ENCODE measurements at places on chromosomes 5 and 9.

DNA sequence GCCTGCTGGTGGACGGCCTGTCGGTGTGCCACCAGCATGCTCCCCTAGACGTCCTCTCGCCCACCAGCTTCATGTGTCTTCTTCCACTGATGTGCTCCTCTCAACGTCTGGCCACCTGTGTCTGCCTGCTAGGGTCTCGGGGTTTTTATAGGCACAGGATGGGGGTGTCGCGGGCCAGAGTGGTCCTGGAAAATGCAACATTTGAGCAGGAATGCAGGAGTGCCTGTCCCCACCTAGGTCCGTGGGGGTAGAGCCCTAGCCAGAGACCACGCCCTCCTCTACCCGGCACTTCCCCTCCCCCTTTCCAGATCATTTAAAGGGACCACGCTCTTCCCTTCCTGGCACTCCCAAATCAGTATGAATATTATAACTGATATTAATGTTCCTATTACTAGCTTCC lies 48.0 kb upstream of the OSMR start:
- no peak for DNase-seq

GRCh38 chr5:148364343-148364742 lies 19.4 kb upstream of the FBXO38 start:
- DNase-seq: no peak

DNA sequence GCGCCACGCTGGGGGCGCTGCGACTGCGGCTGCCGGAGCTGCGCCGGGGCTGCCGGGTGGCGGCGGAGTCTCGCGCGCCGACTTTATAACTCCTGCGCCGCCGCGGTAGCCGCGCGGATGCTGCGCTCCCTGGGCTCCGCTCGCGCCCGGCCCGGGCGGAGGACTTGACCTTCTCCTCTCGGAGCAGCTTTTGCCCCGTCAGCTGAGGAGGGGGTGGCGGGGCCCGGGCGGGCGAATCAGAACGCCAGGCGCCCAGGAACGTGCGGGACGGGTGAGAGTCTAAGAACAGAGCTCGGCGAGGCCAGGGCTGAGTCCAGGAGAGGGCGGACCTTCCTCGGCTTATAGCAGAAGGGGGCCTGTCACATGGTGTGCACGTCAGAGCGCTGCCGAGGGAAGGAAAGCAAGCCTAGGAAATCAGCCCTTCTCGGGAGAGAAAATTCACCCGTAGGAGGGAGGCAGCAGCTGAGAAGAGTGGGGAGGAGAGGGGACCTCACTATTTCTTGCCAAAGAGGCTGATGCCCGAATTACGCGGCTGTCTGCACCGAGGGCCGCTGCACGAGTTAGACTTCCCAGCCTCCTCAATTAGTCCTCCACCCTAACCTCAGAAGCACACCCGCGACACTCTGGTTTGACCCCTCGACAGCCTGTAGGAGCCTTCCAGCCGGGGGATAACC lies at the start of gene FOXD1:
TSS of gene FOXD1 (minus strand) at position 315 of the 674 bp plus-strand sequence. CDS start 415 bp downstream, outside the sequence.
- DNase-seq: peak; percentile 69

DNA sequence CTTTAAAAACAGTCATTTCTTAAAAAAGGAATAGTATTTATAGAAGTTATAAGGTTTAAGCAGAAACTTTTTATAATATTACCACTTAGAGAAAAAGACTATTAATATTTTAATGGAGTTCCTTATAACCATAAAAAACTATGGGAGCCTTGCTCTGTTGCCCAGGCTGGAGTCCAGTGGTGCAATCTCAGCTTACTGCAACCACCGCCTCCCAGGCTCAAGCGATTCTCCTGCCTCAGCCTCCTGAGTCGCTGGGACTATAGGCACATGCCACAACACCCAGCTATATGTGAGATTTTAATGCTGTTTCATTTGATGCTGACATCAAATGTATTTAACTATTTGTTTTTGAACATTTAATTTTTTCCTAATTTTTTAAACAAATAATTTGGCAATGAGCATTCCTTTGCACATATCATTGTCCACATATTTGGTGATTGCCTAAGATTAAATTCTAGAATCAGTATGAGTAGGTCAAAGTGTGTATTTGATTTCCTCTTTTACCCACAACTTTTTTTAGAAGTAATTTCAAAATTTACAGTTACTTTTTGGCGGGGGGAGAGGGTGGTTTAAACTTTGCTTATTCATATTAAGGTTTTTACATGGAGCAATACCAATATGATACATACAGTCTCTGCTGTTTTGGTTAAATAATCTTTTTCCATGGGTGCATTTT lies 235.5 kb downstream of the ARHGEF28 start:
- no peak for DNase-seq

GRCh38 chr9:99660191-99660636 lies 161.5 kb upstream of the NR4A3 start:
- no peak for DNase-seq

- DNase-seq: no peak
Measured at GRCh38 chr5:78577071-78577807, 71.3 kb downstream of the LHFPL2 start.

- DNase-seq: no peak
Measured at GRCh38 chr5:3252235-3252634, 343.4 kb upstream of the IRX1 start.

DNA sequence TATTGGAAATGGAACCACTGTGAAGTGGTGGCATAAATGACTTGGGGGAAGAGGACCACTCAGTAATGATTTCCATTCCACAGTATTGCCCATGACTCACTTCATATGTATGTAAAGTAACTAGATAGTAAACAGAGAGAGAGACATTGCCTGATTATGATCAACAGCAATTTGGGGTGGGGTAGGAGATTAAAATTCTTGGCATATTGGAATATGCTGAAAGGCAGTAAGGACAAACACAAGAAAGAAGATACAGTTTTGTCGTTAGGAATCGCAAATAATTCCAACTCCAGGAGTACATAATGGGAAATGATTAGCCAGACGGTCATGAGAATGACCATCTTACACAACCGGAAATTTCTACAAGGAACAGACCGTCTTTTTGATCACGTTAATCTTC lies 1.5 kb upstream of the HMGCS1 start:
- no peak for DNase-seq

DNA sequence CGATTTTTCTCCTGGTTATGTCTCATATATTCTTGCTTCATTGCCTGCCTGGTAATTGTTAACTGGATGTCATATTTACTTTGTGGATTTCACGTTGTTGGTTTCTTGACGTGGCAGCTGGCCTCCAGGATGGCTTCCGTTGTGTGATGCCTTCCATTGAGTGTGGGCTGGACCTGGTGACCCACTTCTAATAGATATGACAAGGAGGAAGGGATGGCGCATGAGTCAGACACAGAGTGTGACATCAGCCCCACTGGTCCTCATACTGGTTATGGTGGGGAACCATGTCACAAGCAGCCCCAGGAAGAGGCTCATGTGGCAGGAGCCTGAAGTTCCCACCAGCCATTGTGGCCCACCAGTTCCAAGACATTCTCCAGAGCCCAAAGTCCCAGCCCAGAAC lies 6.4 kb upstream of the PAEP start:
- DNase-seq: no peak

DNA sequence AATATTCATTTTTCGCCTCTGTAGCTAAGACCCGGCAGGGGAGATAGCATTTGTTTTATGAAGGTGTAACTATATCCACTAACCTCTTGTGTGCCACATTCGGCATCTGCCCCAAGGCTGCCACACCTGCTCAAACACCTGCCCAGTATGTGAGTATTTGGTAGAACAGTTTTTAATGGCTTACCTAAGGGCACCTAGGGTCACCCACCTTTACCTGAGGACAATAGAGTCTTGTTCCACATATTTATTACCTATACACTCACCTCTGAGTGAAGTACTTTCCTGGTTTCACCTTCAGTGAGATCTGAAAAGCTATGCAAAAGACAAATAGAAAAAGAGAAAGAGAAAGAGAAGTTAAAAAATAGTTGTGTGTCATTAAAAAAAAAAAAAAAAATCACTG lies 68.0 kb upstream of the PIP5K1B start:
- no peak for DNase-seq

DNA sequence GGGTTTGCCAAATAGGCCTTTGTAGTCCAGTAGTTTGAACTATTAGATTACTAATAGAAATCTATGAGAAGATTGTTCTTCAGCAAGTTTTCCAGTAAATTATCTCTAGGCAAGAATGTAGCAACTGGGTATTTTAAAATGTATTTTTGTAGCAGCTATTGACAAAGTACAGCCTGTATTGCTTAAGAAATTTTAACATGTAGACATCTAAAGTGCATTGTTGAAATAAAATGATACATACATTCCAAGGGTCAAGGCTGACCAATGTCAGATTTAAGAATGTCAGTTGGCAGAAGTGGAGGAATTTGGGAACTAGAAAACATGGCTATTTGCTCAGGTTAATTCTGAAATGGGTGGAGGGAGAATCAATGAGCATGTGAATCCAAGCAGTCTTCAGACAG lies 57.5 kb upstream of the ZSWIM6 start:
- DNase-seq: no peak

- DNase-seq: no peak
Measured at GRCh38 chr9:98380065-98380681, 124.7 kb upstream of the TBC1D2 start.

GRCh38 chr9:105299190-105299854 lies 54.9 kb downstream of the SLC44A1 start:
- DNase-seq: peak; percentile 33

DNA sequence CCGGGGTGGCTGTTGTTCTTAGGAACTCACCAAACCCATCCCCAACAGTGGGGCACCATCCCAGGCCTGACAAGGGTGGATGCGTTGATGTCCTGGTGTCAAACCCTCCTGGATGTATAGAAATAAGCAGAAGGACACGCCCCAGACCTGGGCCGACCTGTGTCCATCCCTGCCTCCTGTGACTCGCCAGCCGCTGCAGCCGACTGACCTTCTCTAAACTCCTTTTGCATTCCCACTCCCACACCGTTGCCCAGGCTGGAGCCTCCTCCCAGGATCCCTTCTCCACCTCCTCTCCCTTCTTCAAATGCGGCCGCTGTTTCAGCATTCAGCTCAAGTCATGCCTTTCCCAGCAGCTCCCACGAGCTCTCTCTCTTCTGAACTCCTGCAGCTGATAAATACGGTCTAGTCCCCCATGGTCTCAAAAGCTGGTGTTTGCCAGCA lies 213.2 kb upstream of the IER5L start:
- DNase-seq: no peak

DNA sequence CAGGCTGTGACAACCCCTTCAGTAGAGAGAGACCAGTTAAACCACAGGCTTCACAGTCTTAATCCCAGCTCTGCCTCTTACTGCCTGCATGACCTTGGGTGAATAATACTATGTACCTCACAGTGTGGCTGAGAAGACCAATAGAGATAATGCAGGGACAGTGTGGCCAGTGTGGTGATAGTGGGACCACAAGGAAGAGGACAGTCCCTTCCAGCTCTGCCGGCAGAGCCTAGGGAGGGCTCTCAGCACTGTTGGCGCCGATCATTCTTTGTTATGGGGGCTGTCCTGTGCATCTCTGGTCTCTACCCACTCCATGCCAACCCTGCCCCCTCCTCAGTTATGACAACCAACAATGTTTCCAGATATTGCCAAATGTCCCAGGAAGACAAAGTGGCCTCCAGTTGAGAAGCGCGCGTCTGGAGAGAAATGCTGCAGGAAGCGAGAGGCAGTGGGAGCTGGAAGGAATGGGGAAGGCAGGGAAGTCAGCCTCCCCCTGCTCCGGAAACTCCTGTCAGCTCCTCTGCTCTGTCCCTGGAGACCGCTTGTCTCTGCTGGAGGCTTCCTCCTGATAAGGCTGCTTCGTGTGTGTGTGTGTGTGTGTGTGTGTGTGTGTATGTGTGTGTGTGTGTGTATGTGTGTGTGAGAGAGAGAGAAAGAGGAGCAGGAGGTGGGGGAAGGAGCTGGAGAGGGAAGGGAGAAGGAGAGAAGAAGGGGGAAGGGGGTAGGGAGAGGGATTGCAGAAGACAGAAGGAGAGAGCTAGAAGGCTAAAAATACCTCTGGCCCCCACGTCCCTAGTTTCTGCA lies 31.8 kb upstream of the FABP6 start:
- DNase-seq: no peak

DNA sequence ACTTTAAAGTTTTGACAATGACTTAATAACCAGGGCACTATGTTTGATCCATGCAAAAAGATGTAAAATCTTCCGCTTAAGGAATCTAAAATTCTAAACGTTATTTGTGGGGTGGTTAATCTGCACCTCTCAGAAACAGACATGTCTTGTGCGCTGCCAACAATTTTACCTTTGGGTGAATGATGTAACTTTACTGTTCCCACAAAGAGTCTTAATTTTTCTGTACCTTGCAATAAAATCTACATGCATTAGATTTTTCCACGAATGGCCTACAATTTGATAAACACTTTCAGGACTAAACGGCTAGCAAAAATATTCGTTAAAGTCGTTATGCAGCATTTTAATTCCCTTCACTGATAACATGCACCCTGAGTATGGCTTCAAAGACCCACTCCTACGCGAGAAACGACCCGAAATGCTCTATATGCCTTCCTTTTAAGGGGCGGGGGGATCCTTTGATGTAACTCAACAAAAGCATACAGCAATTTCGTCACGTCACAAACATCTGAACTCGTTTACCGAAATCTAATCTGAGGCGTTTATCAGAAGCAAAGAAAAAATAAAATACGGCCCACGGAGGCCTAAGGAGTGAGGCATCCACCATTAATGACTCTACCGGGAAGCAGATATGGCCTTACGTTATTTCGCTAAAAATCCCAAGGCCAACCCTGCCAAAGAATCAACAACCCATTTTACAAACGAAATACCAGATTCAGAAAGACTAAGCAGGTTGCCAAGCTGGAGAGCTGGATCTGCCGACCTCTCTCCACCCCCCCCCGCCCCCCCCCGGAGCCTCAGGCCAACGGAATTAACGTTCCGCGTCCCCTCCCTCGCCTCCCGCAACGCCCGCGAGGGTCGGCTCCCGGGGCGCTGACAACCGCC lies 621 bp downstream of the AK6 start:
- no peak for DNase-seq

GRCh38 chr5:55232271-55232984 lies 980 bp downstream of the CCNO start:
- DNase-seq: no peak

DNA sequence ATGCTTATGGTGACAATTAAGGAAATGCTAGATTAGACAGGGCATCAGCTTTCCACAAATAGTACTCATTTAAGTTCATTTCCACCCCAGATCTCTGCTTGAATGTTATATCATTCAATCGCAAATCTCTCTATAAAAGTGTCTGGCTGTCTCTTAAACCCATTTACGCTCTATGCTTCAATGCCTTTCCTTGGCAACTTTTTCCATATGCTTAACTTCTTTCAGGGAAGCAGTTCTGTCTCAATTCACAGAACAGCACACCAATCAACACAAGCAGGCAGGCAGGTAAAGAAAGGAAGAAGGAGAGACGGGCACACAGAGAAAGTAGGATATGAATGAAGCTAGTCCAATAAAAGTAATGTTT lies 243.1 kb downstream of the DENND1A start:
- no peak for DNase-seq

- no peak for DNase-seq
Measured at GRCh38 chr5:97764700-97765099, 581.7 kb upstream of the RIOK2 start.

Data from activated CD4-positive, alpha-beta memory T cell treated with anti-CD3 and anti-CD28 coated beads for 36 hours (primary cell).